ENCODE measurements at places on chromosomes 12 and 14. TPM values are rescaled to one million over a fixed set of nuclear protein-coding genes. Genes with fewer than 3 reads are reported as not detected.

Gene VAMP1
- total RNA-seq: 11.6 TPM

Gene IL31
- not detected for total RNA-seq

Gene APOF
- total RNA-seq: not detected

Gene ADSS1
- total RNA-seq: 5.5 TPM

Gene FBLN5
- total RNA-seq: 31.1 TPM
